ENCODE measurements at places on chromosomes 13 and 19.

DNA sequence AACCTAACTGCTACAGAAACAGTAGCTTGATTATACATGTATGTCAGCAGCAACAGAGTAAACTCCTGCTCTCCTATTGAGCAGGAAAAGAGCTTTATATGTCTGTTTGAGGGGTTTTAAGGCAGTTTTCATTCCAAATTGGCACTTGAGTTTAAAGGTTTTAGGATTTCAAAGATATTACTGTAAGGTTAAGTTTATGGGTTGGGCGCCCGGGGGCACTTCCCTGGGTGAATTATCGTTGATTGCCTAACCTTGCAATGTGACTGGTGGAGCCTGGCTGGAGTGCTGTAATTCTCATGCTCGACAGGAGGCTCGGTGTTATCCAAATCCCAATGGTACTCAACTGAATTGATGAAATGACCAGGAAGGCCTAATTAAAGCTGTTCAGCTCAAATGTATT lies 1586.1 kb downstream of the OLFM4 start:
- no peak for DNase-seq

GRCh38 chr19:15995536-15995935 lies 46.7 kb downstream of the OR10H4 start:
- no peak for DNase-seq

- DNase-seq: no peak
These were observed 5.9 kb downstream of the EFNB2 start for GRCh38 chr13:106529415-106530170.

- DNase-seq: no peak
These were observed 49.4 kb upstream of the TNFSF11 start for GRCh38 chr13:42524487-42525034.

- peak; percentile 52 for DNase-seq
These were observed 7.7 kb downstream of the PGLYRP1 start for GRCh38 chr19:46014941-46015686.

DNA sequence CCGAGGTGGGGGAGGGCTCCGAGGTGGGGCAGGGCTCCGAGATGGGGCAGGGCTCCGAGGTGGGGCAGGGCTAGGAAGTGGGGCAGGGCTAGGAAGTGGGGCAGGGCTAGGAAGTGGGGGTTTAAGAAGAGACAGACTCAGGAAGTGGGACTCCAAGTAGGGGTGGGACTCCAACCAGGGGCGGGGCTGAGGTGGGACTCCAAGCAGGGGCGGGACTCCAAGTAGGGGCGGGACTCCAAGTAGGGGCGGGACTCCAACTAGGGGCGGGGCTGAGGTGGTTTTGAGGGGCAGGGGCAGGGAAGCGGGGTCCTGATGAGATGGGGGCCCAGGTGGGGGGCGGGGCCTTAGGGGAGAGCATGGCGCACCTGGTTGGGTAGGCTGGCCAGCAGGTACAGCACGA lies 13.6 kb downstream of the CFD start:
- peak; percentile 90 for DNase-seq

GRCh38 chr19:49852631-49853126 lies 1.7 kb downstream of the PTOV1 start:
- DNase-seq: no peak

GRCh38 chr13:45733361-45733760 lies 31.2 kb downstream of the CBY2 start:
- DNase-seq: no peak

- DNase-seq: no peak
These were observed 26.5 kb downstream of the UBA2 start for GRCh38 chr19:34454685-34455084.

- DNase-seq: no peak
These were observed 496.7 kb downstream of the GPC6 start for GRCh38 chr13:93723316-93723715.

DNA sequence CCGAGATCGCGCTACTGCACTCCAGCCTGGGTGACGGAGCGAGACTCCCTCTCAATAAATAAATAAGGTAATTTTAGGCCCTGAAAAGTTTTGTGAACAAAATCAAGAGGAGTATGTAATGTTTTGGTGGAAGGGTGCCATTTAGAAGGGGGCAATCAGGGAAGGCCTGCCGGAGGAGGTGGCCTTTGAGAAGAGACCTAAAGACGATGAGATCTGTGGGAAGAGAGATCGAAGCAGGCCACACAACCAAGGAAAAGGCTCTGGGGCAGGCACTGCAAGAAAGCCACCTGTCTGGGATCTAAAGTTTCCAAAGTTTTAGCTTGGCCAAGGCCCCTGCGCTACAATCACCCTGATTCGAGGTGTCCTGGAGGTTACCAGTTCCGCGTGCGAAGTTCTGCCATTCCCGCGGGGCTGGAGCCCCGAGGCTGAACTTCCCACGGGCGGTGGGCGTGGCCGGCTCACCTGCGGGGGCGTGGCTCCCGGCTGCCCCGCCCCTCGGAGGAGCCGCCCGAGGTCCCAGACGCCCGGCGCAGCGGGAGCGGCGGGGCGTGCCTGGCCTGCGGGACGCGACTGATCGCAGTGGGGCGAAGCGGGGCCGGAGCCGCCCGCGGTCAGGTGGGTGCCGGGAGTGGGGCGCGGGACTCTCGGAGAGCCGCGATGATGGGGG lies at the start of gene KLC3:
Gene KLC3 (plus strand): TSS at position 519 of the 667 bp plus-strand sequence. CDS start 4,792 bp downstream, outside the sequence.
- DNase-seq: no peak

- DNase-seq: no peak
These were observed 448.1 kb downstream of the DIAPH3 start for GRCh38 chr13:59715611-59716010.

DNA sequence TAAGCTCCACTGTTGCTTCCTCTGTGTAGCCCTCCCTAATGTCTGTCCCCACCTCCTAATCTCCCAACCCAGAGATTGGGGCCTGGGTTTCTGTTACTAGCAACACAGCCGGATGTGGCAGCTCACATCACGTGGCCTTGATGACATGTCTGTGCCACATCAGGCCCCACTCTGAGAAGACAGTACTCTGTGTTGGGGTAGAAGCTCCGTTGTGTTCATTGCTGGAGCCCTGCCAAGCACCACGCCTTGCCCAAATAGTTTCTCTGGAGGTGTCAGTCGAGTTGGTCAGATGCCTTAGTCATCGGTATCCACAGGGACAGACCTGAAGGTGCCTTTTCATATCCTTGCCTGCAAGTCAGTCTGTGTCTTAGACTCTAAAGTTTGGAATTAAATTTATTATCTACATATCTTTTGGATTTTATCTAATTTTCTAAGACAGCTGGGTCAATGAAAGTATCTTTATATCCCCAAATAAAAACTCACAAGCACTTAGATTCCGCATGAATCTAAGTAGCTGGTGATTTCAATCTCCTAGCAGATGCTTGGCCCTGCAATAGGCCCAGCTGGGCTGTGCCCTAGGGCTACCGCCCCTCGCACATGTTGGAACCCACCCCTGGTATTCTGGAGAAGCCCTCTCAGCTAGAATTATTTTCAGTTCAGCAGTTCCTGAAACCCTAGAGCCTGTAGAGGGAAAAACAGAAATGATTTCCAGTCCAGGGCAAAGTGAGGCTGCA lies 204.0 kb upstream of the TSHZ3 start:
- DNase-seq: no peak

GRCh38 chr13:32025730-32026129 lies 5.8 kb upstream of the FRY start:
- no peak for DNase-seq

GRCh38 chr19:4093643-4094175 lies 27.0 kb upstream of the ZBTB7A start:
- DNase-seq: no peak

GRCh38 chr13:68292601-68293000 lies 1062.5 kb upstream of the PCDH9 start:
- DNase-seq: no peak

- DNase-seq: no peak
These were observed at the start of gene ZNF536 for GRCh38 chr19:30371960-30372824. ZNF536 (plus strand) TSS chr19:30372384; CDS start chr19:30443563, 71,179 bp downstream.

DNA sequence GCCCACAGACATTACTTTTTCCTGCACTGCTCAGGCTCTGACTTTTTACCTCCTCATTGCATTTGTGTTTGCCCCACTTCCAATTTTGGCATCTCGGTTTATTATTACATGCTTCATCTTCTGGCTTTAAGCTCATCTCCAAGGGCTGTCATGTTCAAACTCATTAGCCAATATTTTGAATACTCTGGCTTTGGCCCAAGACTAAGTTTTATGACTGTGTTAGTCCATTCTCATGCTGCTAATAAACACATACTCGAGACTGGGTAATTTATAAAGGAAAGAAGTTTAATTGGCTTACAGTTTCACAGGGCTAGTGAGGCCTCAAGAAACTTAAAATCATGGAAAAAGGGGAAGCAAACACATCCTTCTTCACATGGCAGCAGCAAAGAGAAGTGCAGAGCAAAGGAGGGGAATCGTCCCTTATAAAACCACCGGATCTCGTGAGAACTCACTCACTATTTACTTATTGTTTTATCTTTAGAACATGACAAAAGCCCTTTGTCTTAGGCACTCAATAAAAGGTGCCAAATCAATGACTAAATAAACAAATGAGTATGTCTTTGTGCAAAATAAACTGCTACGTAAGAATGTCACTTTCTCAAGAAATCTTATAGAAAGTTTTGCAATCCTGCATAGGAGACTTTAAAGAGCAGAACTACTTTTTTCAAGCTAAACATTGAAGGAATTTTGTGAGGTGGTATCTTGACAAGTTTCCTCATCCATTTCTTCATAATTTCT lies 233.4 kb upstream of the SPRY2 start:
- DNase-seq: no peak

GRCh38 chr13:105547851-105548250 lies 987.6 kb downstream of the EFNB2 start:
- no peak for DNase-seq

DNA sequence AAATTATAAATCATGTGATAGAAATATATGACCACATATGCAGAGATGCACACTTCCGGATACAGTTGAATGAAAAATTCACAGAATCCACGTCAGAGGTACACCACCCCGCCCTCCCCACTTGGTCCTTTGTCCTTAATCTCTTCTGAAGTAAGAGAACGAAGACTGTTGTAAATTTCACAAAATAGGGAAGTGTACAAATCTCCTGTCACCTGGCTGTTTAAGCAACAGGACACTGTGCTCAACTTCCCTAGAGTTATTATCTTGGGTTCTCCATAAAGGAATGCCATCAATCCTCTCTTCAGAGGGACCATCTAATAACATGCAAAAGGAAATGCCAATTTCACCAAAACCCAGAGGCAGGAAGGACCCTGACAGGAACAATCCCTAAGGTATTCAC lies 10.5 kb upstream of the CEACAM6 start:
- no peak for DNase-seq

DNA sequence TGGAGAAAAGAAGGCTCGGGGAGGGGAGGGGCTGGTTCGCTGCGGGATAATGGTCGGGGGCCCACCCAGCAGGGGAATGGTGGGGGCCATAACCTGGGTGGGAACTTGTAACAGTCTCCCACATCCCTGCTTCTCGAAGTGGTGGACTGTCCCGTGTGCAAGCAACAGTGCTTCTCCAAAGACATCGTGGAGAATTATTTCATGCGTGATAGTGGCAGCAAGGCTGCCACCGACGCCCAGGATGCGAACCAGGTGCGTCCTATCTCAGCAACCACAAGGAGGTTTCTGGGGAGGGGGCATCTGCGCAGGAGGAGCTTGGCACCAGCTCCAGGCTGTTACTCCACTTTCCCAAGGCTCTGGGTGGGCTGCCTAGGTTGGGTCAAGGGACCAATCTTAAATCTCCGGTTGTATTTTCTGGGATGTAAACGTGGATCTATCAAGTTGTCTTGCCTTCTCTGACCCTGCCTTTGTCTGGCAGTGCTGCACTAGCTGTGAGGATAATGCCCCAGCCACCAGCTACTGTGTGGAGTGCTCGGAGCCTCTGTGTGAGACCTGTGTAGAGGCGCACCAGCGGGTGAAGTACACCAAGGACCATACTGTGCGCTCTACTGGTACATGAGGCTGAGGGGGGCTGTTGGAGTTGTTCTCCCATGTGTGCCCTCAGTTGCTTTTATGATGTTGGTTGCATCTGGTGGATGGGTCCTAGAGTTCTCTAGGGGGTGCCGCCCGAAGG lies 1.6 kb downstream of the TRIM28 start:
- DNase-seq: no peak

DNA sequence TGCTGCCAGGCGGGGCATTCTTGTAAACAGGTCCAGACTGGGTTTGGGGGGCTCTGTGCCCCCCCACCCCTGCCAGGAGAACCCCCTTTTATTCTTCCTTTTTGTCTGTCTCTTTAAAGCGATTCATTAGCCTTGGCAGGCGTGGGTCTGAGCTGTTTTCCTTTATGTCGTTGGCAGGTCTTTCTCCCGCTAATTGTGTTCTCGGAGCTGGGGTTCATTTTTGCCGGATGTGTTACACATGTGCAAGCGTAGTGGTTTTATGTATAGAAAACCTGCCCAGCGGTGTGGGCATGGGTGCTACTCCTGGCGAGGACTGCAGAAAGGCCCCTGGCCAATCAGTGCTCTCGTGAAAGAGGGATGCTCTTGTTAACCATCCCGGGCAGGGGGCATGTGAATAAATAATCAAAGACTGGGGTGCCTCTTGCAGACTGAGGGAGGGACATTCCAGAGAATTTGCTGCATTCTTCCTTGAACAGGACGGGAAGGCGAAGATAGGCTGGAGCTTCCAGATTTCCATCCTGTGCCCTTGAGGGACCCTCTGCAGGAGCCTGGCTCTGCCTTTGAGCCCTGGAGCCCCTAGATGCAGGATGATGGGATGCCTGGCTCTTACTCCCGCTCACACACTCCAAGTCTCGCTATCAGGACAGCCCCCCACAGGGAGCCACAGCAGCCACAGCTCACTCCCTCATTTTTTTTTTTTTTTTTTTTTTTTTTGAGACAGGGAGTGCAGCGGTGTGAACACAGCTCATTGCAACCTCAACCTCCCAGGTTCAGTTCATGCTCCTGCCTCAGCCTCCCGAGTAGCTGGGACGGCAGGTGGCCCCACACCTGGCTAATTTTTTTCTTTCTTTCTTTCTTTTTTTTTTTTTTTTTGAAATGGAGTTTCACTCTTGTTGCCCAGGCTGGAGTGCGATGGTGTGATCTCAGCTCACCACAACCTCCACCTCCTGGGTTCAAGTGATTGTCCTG lies 14.1 kb downstream of the CARM1 start:
- DNase-seq: no peak

GRCh38 chr13:74986609-74987008 lies 495.4 kb downstream of the TBC1D4 start:
- DNase-seq: no peak

All from CD4-positive, alpha-beta memory T cell (primary cell).